ENCODE measurements at places on chromosomes 2 and 18. TPM values are rescaled to one million over a fixed set of nuclear protein-coding genes. Genes with fewer than 3 reads are reported as not detected.

Gene BCL2
- 31.4 TPM for total RNA-seq

Gene NPPC
- 2.9 TPM for total RNA-seq

GRCh38 chr2:10980071-10980470, 68.3 kb downstream of the KCNF1 start:
- H3K27ac ChIP-seq: no peak overlapping the region
- no peaks in the 10 kb centered on the region for H3K36me3 ChIP-seq
- no peak for DNase-seq
- no peak overlapping the region for H3K4me3 ChIP-seq

Gene KYNU
- 9.7 TPM for total RNA-seq

- peaks cover 10% of the 10 kb centered on the region for H3K4me1 ChIP-seq
- no peaks in the 10 kb centered on the region for H3K36me3 ChIP-seq
- no peak for DNase-seq
- no peaks in the 10 kb centered on the region for H3K27me3 ChIP-seq
Observed at GRCh38 chr2:223835701-223836532, 1.5 kb downstream of the AP1S3 start.

GRCh38 chr2:138223319-138223718, 259.0 kb downstream of the HNMT start:
- no peaks in the 10 kb centered on the region for H3K27me3 ChIP-seq
- H3K4me1 ChIP-seq: no peaks in the 10 kb centered on the region
- H3K36me3 ChIP-seq: no peaks in the 10 kb centered on the region
- no peak overlapping the region for H3K27ac ChIP-seq
- no peak overlapping the region for H3K4me3 ChIP-seq

DNA sequence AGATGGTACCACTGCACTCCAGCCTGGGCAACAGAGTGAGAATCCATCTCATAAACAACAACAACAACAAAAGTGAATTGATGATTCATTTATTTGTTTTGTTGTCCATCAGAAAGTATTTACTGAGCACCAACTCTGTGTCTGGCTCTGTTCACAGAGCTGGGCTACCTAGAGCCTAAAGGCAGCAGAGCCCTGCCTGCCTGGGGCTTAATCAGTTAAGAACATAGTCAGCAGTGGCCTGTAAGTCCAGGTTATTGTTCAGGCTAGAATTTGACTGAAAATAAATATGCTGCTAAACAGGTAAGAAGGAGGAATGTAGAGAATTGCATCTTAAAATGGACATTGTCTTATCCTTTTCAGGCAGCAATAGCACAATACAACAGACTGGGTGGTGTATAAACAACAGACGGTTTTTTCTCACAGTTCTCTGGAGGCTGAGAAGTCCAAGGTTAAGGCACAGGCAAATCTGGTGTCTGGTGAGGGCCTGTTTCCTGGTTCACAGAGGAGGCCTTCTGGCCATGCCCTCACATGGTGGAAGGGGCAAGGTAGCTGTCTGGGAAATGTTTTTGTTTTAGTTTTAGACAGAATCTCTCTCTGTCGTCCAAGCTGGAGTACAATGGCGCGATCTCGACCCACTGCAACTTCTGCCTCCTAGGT, 22.2 kb upstream of the ARL4C start:
- H3K36me3 ChIP-seq: no peaks in the 10 kb centered on the region
- no peak overlapping the region for H3K4me3 ChIP-seq
- H3K27me3 ChIP-seq: no peaks in the 10 kb centered on the region
- H3K27ac ChIP-seq: no peak overlapping the region

GRCh38 chr18:13868501-13869271, 44.7 kb downstream of the MC5R start:
- peaks cover 69% of the 10 kb centered on the region for H3K27me3 ChIP-seq
- DNase-seq: no peak
- H3K4me3 ChIP-seq: peak overlapping the region; percentile 13
- peaks cover 11% of the 10 kb centered on the region for H3K4me1 ChIP-seq
- H3K27ac ChIP-seq: no peak overlapping the region

DNA sequence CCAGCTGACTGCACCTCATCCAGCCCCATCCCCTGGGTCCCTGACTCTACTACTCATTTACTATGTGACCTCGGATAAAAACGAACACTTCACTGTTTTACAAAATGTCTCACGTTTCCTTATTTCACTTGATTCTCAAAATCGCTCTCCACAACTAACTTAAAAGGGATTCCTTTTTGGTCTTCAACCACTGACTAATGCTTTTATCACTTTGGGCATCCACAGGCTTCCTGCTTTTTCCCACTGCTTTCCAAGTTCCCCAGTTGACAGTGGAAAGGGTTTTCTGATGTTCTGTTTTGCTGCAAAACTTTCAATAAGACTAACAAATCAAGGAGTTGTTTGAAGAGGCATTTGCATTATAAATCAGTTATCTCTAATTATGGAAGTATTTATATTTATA, 24.1 kb downstream of the EIF2AK3 start:
- no peak overlapping the region for H3K4me3 ChIP-seq
- no peak for DNase-seq
- no peak overlapping the region for H3K27ac ChIP-seq
- no peaks in the 10 kb centered on the region for H3K36me3 ChIP-seq
- peaks cover 3% of the 10 kb centered on the region for H3K4me1 ChIP-seq
- H3K27me3 ChIP-seq: no peaks in the 10 kb centered on the region

- H3K36me3 ChIP-seq: peaks cover 14% of the 10 kb centered on the region
- H3K27me3 ChIP-seq: no peaks in the 10 kb centered on the region
- H3K4me3 ChIP-seq: no peak overlapping the region
- H3K4me1 ChIP-seq: peaks cover 25% of the 10 kb centered on the region
- peak; percentile 65 for DNase-seq
- H3K27ac ChIP-seq: no peak overlapping the region
Observed at GRCh38 chr18:79941473-79942119, 9.9 kb downstream of the SLC66A2 start.

Gene OSBPL6
- 0.89 TPM for total RNA-seq

- DNase-seq: no peak
- H3K27ac ChIP-seq: no peak overlapping the region
- no peaks in the 10 kb centered on the region for H3K36me3 ChIP-seq
- no peak overlapping the region for H3K4me3 ChIP-seq
Observed at GRCh38 chr2:39080152-39080551, 40.7 kb downstream of the SOS1 start.

DNA sequence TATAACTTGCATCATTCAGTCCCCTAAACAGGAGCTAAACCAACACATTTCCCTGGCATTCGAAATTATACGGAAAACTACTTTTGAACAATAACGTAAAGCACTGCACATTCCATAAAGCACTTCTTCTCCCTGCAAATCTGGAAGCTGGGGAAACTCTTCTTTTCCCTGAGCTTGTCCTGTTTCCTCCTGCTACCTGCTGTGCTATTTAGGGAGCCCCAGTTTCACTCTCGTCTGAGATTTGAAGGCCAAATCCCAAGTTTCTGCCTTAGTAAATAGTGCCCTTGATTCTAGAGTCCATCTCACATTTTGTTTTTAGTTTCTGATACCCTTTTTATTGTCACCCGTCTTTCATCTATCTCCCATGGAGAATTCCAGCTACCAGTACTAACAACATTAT, 67.7 kb upstream of the OSR1 start:
- DNase-seq: no peak
- no peaks in the 10 kb centered on the region for H3K27me3 ChIP-seq
- no peak overlapping the region for H3K4me3 ChIP-seq
- H3K27ac ChIP-seq: no peak overlapping the region
- no peaks in the 10 kb centered on the region for H3K4me1 ChIP-seq

Gene REG1B
- total RNA-seq: not detected

DNA sequence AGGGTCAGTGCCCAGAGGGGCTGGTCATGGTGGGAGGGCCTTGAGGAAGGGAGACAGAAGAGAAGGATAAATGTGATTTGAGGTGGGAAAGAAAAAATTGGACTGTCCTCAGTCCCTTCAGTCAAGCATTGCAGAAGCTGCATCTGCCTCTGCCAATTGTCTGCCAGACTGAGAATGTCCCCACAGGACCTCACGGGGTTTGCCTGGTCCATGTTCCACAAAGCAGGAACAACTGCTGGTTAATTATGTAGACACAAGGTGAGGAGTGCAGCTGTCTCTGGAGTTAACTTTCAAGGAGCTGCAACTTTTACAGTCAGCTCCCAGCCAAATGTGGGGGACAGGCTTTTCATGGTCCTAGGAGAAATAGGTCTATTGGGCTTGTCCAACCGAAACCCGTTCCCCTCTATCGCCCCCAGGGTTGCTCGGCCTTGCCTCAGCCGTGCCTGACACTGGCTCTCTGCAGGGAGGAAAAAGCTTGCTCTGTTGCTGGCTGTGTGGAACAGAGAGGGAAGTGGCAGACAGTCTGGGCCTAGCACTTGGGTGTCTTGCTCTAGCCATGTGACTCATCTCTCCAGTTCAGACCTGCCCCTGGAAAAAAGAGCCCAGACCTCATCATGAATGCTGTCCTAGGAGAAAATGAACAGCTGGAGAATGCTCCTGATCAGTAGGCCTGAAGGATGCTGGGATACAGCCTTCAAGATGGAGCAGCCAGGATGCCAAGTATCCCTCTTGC, 31.1 kb upstream of the PAX8 start:
- H3K27ac ChIP-seq: no peak overlapping the region
- H3K27me3 ChIP-seq: no peaks in the 10 kb centered on the region
- H3K4me3 ChIP-seq: no peak overlapping the region
- H3K4me1 ChIP-seq: no peaks in the 10 kb centered on the region
- DNase-seq: no peak

- H3K36me3 ChIP-seq: no peaks in the 10 kb centered on the region
- DNase-seq: no peak
- H3K27ac ChIP-seq: no peak overlapping the region
Observed at GRCh38 chr2:178152033-178152432, 39.8 kb downstream of the RBM45 start.

Gene SERPINB4
- total RNA-seq: not detected

GRCh38 chr2:50431958-50432650, 599.8 kb downstream of the NRXN1 start:
- no peaks in the 10 kb centered on the region for H3K36me3 ChIP-seq
- no peak overlapping the region for H3K4me3 ChIP-seq
- H3K4me1 ChIP-seq: no peaks in the 10 kb centered on the region
- H3K27ac ChIP-seq: no peak overlapping the region
- no peak for DNase-seq
- H3K27me3 ChIP-seq: no peaks in the 10 kb centered on the region

Gene DNER
- 7.6 TPM for total RNA-seq

DNA sequence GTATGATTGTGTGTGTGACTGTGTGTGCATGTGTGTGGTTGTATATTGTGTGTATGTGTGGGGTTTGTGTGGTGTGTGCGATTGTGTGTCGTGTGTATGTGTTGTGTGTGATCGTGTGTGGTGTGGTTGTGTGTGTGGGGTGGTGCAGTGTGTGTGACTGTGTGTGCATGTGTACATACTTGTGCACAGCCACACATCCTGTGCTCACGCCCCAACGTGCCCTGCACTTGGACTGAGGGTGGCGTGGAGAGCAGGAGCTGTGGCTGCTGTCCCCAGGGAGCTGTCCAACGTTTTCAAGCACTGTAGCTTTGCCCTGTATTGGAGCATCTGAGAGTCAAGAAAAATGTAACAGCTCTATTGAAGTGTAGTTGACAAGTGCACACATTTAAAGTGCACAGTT, 243.2 kb upstream of the HDAC4 start:
- no peak overlapping the region for H3K4me3 ChIP-seq
- no peaks in the 10 kb centered on the region for H3K4me1 ChIP-seq
- H3K36me3 ChIP-seq: no peaks in the 10 kb centered on the region
- DNase-seq: peak; percentile 55
- H3K27ac ChIP-seq: no peak overlapping the region
- no peaks in the 10 kb centered on the region for H3K27me3 ChIP-seq

- H3K36me3 ChIP-seq: peaks cover 65% of the 10 kb centered on the region
- H3K27ac ChIP-seq: no peak overlapping the region
- peaks cover 3% of the 10 kb centered on the region for H3K4me1 ChIP-seq
- no peaks in the 10 kb centered on the region for H3K27me3 ChIP-seq
- peak; percentile 44 for DNase-seq
Observed at GRCh38 chr2:213306316-213306942, 22.2 kb downstream of the SPAG16 start.

DNA sequence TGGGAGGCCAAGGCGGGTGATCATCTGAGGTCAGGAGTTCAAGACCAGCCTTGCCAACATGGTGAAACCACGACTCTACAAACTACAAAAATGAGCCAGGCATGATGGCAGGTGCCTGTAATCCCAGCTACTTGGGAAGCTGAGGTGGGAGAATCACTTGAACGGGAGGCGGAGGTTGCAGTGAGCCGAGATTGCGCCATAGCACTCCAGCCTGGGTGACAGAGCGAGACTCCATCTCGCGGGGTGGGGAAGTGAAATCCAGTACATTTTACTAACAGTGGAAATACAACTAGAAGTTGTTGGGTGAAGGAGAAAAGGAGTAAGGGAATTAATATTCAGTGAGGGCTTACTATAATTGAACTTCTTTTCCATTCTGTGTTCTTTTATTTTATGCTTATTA, 13.2 kb upstream of the ENOSF1 start:
- DNase-seq: no peak
- H3K36me3 ChIP-seq: no peaks in the 10 kb centered on the region
- no peaks in the 10 kb centered on the region for H3K4me1 ChIP-seq
- H3K27me3 ChIP-seq: no peaks in the 10 kb centered on the region

GRCh38 chr2:10009811-10010781, 33.3 kb upstream of the KLF11 start:
- no peak overlapping the region for H3K4me3 ChIP-seq
- no peaks in the 10 kb centered on the region for H3K27me3 ChIP-seq
- peak overlapping the region; percentile 41 for H3K27ac ChIP-seq
- H3K4me1 ChIP-seq: peaks cover 36% of the 10 kb centered on the region

DNA sequence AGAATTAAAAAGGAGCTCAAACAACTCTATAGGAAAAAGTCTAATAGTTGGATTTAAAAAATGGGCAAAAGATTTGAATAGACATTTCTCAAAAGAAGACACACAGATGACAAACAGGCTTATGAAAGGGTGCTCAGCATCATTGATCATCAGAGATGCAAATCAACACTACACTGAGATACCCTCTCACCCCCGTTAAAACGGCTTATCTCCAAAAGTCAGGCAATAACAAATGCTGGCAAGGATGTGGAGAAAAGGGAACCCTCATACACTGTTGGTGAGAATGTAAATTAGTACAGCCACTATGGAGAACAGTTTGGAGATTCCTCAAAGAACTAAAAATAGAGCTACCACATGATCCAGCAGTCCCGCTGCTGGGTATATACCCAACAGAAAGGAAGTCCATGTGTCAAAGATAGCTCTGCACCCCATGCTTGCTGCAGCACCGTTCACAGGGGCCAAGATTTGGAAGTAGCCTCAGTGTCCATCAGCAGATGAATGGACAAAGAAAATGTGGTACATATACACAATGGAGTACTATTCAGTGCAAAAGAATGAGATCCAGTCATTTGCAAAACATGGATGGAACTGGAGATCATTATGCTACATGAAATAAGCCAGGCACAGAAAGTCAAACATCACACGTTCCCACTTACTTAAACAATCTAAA, 46.7 kb upstream of the B3GNT7 start:
- no peak overlapping the region for H3K4me3 ChIP-seq
- DNase-seq: no peak
- no peak overlapping the region for H3K27ac ChIP-seq
- no peaks in the 10 kb centered on the region for H3K4me1 ChIP-seq
- H3K27me3 ChIP-seq: no peaks in the 10 kb centered on the region

- H3K27ac ChIP-seq: no peak overlapping the region
- H3K27me3 ChIP-seq: no peaks in the 10 kb centered on the region
- no peaks in the 10 kb centered on the region for H3K4me1 ChIP-seq
- no peaks in the 10 kb centered on the region for H3K36me3 ChIP-seq
Observed at GRCh38 chr2:84288293-84288692, 170.8 kb downstream of the SUCLG1 start.

Gene FTCDNL1
- total RNA-seq: 0.58 TPM

GRCh38 chr2:124088616-124089015, 63.5 kb downstream of the CNTNAP5 start:
- H3K4me1 ChIP-seq: no peaks in the 10 kb centered on the region
- H3K4me3 ChIP-seq: no peak overlapping the region
- H3K36me3 ChIP-seq: no peaks in the 10 kb centered on the region
- no peak for DNase-seq
- H3K27ac ChIP-seq: no peak overlapping the region
- no peaks in the 10 kb centered on the region for H3K27me3 ChIP-seq

Data from stomach (tissue), 19 donors.